ENCODE measurements at places on chromosomes 2 and 18. TPM values are rescaled to one million over a fixed set of nuclear protein-coding genes. Genes with fewer than 3 reads are reported as not detected.

The NEU2 gene
- total RNA-seq: not detected

The CCDC102B gene
- total RNA-seq: 8.7 TPM

The DSG2 gene
- total RNA-seq: 47.9 TPM

DNA sequence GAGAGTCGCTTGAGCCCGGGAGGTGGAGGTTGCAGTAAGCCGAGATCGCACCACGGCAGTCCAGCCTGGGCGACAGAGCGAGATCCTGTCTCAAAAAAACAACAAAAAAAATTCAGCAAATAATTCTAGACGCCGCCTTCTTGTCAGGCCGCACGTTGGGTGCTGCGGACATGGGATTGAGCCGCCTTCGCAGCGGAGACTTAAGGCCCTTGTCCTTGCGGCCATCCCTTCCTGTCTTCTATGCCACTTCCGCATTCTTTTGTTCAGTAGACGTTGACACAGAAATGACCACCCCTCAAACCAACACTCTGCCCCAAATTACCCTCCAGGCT is 15.8 kb downstream of the PTPN18 start:
- no peak for DNase-seq

GRCh38 chr2:45218931-45219339 is 209.7 kb upstream of the SIX2 start:
- no peak for DNase-seq

DNA sequence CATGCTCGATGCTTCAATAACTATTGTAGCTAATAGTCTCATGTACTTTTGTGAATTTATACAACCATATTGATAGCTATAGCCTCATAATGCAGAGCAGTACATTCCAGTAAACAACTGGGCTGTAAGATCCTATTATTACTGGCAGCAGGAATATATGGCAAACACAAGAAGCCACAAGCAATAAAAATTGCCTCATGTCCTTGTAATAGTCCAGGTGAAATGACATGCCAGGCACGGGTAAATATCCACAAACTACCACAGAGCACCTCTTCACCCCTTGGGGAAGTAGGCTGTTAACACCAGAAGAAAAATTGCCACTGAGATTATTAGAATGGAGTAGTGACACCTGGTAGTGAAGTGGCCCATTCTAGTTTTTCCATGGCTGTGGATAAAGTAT is 158.3 kb downstream of the MTX2 start:
- no peak for DNase-seq

DNA sequence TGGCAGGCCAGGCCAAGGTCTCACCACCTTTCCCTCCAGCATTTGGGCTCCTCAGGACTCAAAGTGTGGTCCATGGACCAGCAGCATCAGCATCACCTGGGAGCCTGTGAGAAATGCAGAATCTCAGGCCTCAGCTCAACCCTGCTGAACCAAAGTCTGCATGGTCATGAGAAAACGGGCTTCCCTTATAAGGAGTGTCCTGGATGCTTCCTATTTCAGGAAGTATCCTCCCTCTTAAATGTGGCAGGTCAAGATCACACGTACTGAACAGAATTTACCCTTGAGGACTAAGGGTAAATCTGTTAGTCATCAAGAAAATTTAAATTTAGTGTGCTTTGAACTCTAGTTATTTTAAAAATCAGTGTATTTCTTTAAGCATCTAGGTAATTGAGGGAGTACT is 11.8 kb downstream of the CD8A start:
- no peak for DNase-seq

- no peak for DNase-seq
These were observed 17.8 kb upstream of the GPR75 start for GRCh38 chr2:53877556-53877955.

DNA sequence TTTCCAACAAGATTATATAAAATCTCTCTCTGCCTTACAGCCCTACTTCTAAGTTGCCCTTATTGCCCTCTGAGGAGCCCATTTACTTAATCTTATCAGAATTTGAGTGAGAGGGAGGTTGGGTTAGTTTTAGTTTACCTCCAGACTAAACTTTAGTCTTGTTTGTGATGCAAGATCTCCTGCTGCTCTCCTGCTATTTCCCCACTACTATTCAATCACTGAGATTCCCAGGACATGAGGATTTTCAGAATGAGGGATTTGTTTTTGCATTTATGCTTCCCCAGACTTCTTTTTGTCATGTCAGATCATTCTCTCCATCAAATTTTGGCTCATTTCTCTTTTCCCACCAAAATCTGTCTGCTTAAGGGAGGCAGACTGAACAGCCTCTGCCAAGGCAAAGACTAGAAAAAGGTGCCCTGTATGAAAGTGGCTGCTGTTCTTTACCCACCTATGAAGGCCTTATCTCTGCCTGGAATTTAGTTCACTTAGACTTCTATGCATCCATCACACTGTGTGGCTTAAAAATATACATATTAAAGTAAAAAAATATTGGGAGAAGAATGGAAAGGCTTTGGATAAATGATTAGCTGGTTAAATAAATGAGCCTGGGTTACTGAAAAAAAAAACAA is 401.3 kb downstream of the PID1 start:
- no peak for DNase-seq

Measured in omental fat pad (tissue), 4 donors.